Right renal pelvis (tissue), 4 donors: ENCODE measurements at places on chromosomes 12 and 14. TPM values are rescaled to one million over a fixed set of nuclear protein-coding genes. Genes with fewer than 3 reads are reported as not detected.

DNA sequence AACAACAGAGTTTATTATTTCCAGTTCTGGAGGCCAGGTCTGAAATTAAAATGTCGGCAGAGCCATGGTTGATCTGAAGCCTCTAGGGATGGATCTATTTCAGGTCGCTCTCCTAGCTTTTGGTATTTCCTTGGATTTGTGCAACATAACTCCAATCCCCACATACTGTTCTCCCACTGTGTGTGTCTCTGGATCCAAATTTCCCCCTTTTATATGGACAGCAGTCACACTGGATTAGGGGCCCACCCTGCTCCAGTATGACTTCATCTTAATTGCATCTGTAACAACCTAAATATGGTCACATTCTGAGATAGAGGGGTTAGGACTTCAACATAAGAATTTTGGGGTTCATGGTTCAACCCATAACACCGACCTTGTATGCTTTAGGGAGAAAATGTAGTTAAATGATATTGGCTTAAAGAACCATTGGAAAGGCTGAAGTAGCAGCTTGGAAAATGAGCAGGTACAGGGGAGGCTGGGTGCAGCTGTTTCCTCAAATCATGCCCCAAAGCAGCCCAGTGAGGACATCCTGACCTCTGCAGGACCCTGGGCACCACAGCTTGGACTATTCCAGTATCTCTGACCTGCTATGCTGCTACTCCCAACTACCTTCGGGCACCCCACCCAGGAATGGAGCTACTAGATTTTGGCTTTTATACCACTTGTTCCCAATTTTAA is 13.9 kb upstream of the MDM2 start:
- no peak for DNase-seq

DNA sequence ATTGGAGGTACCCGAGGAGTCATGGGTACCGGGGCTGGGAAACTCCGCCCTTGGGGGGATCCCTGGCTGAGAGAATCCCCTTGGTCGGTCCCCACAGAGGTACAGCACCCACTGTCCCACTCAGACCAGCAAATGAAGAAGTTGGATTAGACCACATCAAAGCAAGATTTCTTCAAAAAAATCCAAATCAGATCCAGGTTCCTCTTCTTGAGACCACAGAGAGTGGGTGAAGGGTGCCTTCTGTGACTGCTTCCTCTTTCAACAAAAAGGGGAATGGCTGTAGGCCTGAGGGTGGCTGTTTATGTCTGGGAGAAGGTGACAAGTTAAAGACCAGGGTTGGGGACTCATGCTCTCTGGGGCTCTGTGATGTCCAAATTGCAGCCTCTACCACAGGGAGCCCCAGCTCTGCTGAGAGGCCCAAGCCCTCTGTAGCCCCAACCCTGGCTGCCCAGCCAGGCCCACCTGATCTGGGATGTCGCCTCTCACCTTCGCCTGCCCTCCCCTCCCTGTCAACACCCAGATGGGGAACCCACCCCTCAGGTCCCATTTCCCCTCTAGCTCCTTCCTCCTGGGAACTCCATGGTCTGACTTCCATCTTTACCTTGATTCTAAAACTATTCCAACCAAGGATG is 50.9 kb downstream of the ZFP36L1 start:
- no peak for DNase-seq

FAM181A gene
- polyA plus RNA-seq, result not detected

DNA sequence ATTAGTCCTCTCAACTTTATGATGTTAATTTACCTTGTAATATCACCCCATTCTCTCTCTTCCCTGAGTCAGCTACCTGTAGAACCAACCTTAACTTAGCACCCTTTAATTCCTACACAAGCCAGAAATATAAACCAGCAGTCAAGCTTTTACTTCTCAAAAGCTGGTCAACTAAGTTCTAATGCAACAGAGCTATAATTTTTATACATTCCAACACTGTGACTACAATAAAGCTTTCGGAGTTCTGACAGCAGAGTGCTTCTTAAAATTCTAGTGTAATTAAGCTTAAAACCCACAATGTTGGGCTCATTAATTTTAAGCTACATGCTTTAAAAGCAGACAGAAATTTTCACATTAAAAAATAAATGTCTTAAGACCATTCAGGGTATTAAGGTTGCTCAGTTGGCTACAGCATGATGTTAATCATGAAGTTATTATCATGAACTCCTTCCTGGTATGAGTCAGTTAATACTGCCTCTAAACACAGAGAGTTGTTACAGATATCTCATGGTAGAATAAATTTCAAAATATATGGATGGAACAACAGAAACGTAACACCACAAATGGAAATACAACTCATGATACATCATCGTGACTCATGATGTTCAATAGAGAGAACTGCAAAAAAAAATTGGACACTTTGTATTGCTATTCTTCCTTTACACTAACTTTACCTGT is 126.7 kb downstream of the EPS8 start:
- DNase-seq, result no peak

GRCh38 chr14:105939810-105940508 is 413.6 kb downstream of the TMEM121 start:
- DNase-seq, result no peak
